ENCODE measurements at places on chromosomes 6 and 20.

DNA sequence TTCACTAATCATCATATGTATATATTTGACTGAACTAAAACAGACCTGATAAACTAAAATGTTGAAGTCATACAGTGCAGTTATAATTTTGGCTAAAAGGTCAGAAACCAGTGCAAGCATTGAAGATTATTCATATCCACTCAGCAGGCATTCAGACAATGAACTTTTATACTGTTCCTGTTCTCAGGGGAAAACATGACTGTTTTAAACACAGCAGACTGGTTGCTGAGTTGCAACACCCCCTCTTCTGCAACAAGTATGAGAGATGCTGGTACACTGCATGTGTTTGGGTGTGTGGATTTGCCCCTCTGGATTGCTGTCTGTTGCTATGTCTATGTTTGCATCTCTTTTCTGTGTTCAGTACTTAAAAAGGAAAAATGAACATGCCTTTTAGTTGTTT, 206.8 kb downstream of the EYA4 start:
- DNase-seq = no peak

DNA sequence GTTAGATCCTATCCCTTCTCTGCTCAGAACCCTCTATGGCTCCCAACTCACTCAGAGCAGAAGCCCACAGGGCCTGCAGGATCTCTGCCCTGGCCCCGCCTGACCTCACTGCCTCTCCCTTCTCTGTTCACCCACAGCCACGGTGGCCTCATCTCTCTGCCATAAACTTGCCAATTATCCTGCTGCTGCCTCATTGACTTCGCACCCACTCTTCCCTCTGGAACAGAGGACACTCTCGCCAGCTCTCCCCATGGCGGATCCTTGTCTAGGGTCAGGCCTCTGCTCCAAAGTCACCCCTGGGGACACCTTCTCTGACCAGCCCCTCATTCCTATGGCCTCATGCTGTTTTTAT, 86.4 kb downstream of the CEBPB start:
- no peak for DNase-seq

GRCh38 chr6:156779206-156780094, 2.3 kb downstream of the ARID1B start:
- peak; percentile 53 for DNase-seq

GRCh38 chr6:137471986-137472385, 22.2 kb downstream of the OLIG3 start:
- DNase-seq = no peak

DNA sequence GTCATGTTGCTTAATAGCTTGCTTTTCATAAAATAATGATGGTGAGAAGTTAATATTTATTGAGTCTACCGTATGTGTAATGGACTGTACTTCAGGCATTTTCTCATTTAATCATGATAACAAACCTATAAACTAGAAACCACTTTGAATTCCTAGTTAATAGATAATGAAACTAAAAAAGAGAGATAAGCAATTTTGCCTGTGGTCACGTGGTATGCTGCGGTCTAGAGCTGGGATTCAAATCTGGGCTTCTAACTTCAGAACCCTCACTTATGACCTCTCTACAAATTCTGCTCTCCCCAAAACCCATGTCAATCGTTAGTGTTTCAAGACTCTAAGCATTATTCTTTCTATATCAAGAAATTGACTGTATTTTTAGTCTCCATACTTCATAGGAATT, 700.7 kb downstream of the PRKN start:
- DNase-seq = no peak

DNA sequence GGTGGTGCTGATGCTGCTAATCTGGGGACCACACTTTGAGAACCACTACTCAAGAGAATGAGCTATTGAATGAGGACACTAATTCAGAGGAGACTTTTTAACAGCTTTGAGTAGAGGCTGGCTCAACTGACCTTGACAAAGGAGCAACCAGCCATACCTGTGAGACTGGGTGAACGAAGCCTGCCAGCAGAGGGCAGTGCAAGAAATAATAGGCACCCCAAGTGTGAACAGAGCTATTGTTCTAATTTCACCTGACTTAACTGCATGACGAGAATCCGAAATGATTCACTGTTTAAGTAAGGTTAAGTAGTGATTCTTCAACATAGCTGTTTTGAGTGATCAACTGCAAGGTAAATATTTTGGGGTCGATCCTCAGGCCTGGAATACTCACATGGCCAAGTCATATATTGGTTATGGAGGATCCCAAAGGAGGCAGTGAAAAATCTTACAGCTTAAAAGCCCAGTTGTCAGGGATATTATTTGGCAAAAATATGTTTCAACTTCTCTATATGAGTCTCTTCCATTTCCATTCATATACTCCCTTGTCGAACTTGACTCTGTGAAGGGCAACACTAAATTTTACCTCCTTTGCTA, 550.5 kb upstream of the MARCKS start:
- peak; percentile 21 for DNase-seq

DNA sequence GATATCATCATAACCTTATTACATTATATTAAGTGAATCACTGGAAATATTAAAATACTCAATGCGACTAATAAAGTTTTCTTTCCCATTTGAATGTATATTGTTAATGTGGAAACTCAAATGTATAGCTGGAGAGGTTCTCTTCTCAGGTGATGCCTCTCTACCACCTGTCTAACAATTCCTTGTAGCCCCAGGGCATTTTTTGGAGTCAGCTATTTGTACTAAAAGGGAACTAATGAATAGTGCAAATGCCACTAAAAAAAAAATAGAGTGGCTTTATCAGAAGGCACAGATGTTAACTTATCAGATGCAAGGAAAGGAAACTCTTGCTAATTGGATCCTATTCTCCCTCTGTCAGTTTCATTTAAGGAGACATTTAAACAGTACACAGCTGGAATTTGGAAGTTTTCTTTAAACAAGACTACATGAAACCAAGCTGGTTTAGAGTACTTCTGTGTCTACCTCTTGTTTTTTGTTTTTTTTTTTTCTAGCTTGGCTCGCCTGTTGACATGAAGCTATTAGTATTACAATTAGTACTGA, 897.0 kb upstream of the SLC35B3 start:
- DNase-seq = no peak

DNA sequence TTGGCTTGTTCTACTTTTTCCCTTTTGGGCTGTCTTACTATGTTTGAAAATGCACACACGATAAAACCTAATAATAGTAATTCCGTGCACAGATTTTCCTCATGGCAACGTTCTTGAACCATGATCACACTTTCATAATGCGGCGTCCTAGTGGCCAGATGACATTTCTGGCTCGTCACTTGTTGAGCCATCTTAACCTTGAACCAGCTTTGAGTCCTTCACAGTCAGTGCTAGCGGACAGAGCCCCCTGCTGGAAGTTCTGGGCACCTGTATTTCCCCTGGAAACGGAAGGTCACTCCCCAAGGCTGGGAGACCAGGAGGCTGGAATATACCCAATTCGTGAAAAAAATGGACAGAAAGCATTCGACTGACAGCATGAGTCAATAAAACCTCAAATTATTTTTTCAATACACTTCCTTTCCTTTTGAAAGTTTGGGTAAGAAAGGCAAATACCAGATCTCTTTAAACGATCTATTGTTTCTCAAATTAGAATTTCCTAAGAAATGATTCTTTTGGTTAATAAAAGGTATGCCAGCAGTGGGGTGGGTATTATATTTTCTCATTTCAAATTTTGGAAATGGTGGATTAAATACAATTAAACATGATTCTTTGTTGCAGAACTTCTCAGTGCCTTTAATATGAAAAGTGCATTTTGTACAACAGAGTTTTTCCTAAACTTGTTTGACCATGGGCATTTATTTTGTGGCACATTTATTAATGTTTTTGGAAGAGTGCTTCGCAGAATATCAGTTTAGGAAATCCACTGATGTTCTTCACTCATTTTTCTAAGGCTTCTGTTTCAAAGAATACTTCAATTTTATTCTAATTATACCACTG, 542.3 kb downstream of the QKI start:
- DNase-seq = peak; percentile 76

GRCh38 chr6:31453259-31453658, 44.7 kb upstream of the MICB start:
- no peak for DNase-seq

DNA sequence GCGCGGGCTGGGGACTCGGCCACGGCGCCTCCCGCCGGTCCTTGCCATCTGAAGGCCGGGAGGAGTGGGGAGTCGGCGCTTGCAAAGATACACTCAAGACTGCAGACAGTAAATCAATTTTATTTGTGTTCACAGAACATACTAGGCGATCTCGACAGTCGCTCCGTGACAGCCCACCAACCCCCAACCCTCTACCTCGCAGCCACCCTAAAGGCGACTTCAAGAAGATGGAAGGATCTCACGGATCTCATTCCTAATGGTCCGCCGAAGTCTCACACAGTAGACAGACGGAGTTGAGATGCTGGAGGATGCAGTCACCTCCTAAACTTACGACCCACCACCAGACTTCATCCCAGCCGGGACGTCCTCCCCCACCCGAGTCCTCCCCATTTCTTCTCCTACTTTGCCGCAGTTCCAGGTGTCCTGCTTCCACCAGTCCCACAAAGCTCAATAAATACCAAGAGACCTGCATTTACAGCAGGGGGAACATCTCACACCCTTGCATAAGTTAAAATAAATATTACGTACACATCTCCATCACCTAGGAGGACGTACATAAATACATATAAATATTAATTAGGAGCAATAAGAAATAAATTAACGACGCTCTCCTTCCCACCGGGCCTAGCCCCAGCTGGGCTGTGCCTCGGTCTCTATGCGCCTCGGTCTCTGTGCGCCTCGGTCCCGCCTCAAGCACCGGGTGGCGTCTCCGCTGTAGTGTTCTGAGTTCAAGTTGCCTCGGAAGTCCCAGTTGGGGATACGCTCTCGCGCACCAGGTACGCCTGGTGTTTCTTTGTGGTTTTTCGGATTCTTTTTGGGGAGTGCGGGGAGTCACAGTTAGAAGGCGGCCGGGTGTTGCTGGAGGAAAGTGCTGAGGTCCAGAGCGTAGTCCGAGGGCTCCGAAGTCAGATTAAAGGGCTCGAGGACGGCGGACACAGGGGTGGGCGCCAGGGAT, 889 bp upstream of the FLOT1 start:
- peak; percentile 54 for DNase-seq

DNA sequence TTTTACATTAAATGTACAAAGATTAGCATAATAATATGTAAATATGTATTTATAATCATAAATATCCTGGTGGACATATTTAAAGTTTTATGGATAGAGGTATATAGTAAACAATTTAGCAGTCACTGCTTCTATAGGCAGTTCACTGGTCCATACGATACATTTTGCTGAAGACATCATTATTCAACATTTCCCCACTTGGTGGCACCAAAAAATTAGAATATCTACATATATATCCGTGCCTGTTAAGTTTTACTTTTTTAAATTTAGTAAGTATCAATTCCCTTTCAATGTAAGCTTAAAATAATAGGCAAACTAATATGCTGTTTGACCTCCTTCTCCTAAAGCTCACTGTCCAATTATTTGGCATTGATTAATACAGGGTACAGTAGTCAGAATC, 64.2 kb downstream of the LMBRD1 start:
- peak; percentile 54 for DNase-seq

DNA sequence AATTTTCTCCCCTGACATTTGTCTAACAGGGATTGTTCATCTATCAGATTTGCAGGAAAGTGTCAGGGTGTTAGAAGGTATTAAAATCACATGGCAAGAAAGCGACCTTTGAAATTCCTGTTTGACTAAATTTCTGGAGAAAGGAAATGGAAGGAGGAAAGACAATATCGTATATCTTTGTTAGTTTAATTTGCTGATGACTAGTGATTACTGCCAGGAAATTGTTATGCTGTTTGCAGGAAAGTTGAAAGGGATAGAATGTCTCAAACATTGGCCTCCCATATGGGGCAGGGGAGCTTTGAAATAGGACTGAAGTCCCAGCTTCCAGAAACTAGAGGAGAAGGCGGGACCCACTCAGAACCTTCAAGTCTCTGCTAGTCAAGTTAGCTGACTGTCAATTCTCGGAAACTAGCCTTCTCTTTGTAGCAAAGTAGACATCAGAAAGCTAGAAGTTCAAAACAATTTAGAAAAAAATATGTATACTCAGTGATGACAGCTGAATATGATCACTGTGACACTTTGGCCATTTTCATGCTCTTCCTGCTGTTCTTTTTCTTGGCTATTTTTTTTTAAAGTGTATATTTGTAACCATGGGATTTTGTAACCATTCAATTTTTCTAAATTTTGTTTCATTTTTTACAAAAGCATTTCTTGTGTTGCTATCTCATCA, 53.4 kb upstream of the RALGAPA2 start:
- DNase-seq = no peak

- DNase-seq = peak; percentile 48
Measured at GRCh38 chr6:45756606-45757005, 259.1 kb downstream of the CLIC5 start.

DNA sequence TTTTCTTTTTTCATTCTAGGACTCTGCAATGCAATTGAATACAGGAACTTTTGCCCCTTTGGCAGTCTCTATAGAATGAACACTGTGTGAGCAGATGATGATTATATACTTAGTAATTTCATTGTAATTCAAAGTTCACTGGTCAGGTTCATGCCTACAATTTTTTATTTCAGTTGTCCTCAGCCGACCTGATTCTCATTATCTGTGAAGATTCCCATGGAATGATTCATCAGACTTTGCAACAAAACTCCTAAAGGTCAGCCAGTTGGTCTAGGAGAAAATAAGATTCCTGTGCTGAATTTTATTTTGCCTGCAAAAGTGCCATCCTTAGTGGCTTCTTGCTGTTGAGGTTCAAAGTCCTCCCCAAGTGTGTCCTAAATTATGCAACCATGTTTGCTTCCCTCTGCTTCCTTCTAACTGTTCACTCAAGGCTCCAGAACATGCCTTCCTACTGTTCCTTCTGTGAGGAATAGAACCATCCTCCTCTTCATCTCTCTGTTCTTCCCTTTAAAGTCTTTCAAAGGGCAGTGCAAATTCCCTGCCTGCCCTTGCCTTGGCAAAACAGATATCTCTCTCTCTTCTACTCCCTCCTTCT, 194.2 kb upstream of the CNR1 start:
- no peak for DNase-seq

- no peak for DNase-seq
Measured at GRCh38 chr20:49671433-49671832, 42.2 kb downstream of the B4GALT5 start.

DNA sequence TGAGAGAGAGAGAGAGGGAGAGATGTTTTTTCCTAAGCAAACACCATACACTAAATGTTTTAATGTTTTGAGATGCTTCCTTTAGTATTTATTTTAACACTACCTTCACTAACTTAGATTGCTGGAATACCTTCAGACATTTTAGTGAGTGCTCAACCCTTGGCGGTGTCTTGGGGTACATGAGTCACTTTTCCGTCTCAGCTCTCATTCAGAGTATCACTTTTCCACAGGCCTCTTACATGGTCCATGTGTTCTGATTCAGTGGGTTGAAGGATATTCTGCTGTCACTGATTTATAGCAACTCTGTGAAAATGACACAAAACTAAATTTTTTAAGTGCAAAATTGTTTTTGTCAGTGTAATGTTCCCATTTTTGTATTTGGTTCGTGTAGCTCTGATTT, 217.9 kb downstream of the CLVS2 start:
- no peak for DNase-seq

- DNase-seq = peak; percentile 58
Measured at GRCh38 chr6:169164986-169165385, 88.7 kb downstream of the THBS2 start.

DNA sequence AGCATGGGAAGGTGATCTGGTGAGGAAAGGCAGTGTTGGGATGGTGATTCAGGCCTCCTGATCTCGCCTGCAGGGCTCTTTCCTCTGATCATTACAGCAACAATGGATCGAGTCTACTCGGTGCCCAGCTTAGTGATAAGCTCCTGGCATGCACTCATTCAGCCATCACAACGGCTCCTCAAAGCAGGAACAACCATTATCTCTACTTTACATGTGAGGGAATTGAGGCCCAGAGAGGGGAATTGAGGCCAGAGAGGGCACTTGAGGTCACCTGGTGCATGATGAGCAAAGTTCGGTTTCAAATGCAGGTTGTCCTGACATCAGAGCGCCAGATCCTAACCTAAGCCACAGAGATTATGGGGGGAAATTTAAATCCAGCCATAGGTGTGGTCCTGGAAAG, 42.0 kb upstream of the BPIFA2 start:
- no peak for DNase-seq

All from tongue (tissue), 3 donors.